ENCODE measurements at places on chromosomes 1 and 21. TPM values are rescaled to one million over a fixed set of nuclear protein-coding genes. Genes with fewer than 3 reads are reported as not detected.

BRINP3 gene
- total RNA-seq, result not detected

SYTL1 gene
- 135 TPM for total RNA-seq

VSIG8 gene
- total RNA-seq, result not detected

DPYD gene
- total RNA-seq, result 34.4 TPM

PLCH2 gene
- total RNA-seq, result 48.1 TPM

TXNIP gene
- 1,358 TPM for total RNA-seq

TENT5C gene
- total RNA-seq, result 122 TPM

RHOU gene
- 1.2 TPM for total RNA-seq

ITPKB gene
- 565 TPM for total RNA-seq

PTPRC gene
- 698 TPM for total RNA-seq

CD34 gene
- not detected for total RNA-seq
